ENCODE measurements at places on chromosomes 6 and 20.
A peak's percentile ranks its signal among the peaks of the same experiment; 100 is the strongest.

- DNase-seq = no peak
These were observed 652.3 kb upstream of the FLRT3 start for GRCh38 chr20:14989535-14990290.

DNA sequence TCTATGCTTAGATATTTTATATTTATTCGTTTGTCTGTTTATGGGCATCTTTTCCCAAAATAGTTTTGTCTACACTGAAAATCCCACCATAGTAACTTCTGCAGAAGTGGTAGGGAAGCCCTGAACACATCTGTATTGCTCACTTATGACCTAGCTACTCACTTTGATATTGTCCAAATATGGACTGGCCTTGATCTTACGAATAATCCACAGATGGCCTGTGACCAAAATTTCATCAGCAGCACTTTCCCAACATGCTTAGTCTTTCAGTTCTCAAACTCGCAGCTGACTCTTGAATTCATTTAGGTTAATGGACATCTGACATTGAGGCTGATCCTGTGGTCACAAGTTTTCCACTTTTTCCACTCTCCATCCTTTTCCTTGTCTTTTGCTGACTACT, 80.8 kb upstream of the BEND3 start:
- DNase-seq = no peak

DNA sequence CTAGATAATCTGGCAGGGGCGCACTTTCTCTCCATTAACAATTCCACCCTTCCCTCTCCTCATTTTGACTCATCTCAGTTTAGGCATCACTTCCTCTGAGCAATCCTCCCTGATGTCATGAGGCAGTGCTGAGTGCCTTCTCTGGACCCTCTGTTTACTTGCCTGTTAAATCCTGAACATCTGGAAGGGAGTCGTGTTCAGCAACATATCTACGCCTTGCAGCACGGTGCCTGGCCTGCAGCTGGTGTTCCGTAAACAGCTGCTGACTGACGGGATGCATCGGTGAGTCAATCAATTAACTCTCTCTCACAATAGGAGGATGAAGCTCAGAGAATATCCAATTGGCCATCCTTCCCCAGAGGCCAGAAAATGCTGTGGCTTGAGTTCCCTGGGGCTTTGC, 613.5 kb downstream of the PTPRT start:
- no peak for DNase-seq

- DNase-seq = no peak
These were observed 23.6 kb downstream of the PDSS2 start for GRCh38 chr6:107435798-107436197.

DNA sequence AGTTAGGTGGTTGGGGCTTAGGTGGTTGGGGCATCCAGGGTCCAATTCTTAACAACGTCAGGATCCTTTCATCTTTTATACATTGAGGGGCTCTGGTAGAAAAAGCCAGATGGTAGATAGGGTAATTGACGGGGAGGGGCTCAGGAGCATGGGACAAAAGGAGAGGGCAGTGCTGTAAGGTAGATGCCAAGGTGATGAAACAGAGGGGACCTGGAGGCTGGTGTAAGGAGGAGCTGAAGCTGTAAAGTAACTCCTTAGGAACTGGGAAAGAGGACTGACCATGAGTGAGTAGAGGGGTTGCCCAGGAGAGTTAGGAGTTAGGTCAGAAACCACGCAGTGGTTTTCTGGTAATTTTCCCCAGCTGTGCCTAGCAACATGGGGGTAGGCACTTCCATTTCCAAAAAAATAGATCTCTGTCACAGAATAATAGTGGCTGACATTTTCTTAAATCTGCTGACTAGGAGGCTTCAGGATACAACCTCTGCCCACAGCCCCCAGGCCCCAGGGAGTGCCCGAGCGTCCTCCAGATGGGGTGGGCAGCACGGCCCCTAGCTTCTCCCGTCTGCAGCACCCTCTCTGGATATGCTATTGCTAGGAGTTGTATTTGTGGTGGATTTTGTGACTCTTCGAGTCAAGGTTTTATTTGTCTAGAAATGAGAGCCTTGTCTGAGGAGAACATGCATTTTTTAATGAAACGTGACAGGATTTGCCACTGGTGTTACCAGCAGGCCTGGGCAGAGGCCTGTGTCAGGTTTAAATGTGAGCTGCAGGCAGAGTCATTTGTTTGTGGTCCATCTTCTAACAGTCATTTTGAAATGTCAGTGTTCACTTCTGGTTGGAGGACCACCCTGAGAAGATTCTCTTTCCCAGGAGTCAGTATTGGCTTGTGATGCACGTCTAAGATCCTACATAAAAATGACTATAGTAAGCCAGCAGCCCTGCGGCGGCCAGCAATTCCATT, 44.6 kb downstream of the TULP4 start:
- no peak for DNase-seq

- peak; percentile 64 for DNase-seq
These were observed at the start of gene MAN1A1 for GRCh38 chr6:119349361-119350201. Gene MAN1A1 (minus strand): TSS chr6:119349761. CDS start chr6:119349065, 696 bp downstream.

DNA sequence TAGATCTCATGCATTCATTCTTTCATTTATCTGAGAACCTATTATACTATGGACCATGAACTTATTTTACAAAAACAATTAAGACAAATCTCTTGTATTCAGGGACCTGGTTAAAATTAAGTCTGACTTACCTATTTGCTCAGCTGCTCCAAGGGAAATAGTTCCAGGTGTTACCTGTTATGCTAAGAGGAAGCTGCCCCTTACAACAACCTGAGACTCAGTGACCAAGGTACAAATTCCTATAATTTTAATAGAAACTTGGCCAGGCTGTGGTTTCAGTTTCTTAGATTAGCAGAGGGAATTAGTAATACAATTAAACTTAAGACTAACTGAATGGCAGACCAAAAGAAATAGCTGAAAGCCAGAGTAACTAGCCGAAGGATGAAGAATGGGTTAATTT, 48.2 kb upstream of the GMPR start:
- no peak for DNase-seq

DNA sequence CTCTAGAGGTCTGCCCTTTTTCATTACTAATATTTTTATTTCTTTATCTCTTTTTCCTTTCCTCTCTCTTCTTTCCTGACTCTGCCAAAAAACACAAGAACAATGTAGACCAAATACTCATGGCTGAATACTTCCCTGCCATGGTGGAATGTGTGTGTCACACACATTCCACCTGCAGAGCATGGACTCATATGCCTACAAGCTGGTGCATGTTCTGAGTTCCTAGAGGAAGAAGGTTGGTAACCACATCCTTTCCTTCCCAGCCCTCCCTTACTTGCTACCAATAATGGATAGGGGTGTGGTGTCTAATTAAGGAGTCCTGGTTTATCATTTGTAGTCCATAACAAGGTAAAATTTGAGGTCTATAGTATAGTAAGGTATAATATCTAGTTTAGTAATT, 15.2 kb upstream of the CST9L start:
- no peak for DNase-seq

GRCh38 chr6:3793545-3793944, 42.0 kb upstream of the PXDC1 start:
- DNase-seq = no peak

GRCh38 chr6:159966339-159966738, 2.5 kb upstream of the IGF2R start:
- no peak for DNase-seq

- no peak for DNase-seq
These were observed 326.7 kb upstream of the NOX3 start for GRCh38 chr6:155782320-155782731.

DNA sequence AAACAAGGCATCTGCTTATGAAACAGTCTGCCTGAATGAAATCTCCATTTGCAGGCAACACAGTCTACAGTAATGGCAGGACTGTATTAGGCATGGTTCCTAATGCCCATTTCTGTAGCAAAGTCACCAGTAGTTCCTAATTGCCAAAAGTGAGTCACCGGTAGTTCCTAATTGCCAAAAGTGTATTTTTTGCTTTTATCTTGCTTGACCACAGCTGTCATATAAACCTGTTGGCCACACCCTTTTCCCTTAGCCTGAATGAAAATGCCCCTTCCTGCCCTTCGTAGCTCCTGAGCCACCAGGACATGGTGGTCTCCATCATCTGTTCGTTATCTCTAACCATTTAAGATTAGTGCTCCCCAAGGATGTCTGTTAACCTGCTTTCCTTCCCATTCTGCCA, 34.5 kb downstream of the MTHFD1L start:
- no peak for DNase-seq

GRCh38 chr20:51894201-51894600, 91.9 kb upstream of the SALL4 start:
- no peak for DNase-seq

- DNase-seq = no peak
These were observed 666.6 kb upstream of the CITED2 start for GRCh38 chr6:140041056-140041455.

DNA sequence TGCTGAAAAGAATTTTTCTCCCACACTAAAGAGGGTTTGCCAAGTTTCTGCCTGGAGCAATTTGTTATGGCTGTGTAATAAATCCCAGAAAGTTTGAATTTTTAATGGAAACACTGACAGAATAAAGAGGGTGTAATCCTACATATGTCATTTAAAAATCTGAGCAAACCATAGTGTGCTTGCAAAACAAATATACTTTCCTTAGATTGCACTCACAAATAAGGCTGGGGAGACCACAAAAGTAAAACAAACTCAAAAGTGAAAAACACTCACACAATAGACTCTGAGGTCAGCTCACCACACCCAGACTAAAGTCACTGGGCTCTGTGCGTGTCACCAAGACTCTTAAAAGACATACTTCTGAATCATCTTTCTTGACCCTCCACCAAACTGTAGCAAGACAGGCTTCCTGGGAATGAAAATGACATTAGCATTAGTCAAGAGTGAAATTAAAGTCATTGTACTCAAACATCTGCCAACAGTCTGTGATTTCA, 4.8 kb upstream of the ATXN1 start:
- no peak for DNase-seq

Measured in DMS 273 treated with DMSO at 0.1 percent for 48 hours (cell line).